ENCODE measurements at places on chromosomes 12 and 14. TPM values are rescaled to one million over a fixed set of nuclear protein-coding genes. Genes with fewer than 3 reads are reported as not detected.

DNA sequence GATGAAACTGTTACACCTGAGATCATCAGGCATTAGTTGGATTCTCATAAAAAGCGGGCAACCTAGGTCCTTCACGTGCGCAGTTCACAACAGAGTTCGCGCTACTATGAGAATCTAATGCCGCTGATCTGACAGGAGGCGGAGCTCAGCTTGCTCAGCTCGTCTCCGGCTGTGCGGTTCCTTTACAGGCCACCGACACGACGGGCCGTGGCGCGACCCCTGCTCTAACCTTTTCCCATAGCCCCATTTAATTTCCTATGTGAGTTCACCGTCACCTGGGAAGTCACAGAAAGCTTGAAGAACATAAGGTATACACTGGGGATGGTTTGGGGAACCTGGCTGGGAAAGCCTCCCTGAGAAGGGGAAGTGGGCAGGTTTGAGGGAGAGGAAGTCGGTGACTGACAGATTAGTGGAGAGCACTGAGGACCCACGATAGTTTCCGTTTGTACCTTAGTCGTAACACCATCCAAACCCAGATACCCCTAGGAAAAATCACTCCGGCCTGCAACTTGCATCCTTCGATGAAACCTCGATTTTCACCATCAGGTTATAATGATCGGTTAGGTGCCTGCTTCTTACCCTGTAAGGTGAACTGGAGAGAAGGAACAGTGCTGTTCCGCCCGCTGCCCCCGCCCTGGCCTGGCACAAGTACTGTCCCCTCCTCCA, 2.8 kb upstream of the AAAS start:
- peak overlapping the region; percentile 95 for H3K27ac ChIP-seq
- H3K27me3 ChIP-seq = no peaks in the 10 kb centered on the region
- DNase-seq = no peak
- peaks cover 74% of the 10 kb centered on the region for H3K4me1 ChIP-seq

GRCh38 chr14:104744484-104744883, 8.5 kb upstream of the SIVA1 start:
- H3K4me3 ChIP-seq = no peak overlapping the region
- no peak overlapping the region for H3K27ac ChIP-seq
- peaks cover 42% of the 10 kb centered on the region for H3K4me1 ChIP-seq
- no peaks in the 10 kb centered on the region for H3K27me3 ChIP-seq
- no peak for DNase-seq

DNA sequence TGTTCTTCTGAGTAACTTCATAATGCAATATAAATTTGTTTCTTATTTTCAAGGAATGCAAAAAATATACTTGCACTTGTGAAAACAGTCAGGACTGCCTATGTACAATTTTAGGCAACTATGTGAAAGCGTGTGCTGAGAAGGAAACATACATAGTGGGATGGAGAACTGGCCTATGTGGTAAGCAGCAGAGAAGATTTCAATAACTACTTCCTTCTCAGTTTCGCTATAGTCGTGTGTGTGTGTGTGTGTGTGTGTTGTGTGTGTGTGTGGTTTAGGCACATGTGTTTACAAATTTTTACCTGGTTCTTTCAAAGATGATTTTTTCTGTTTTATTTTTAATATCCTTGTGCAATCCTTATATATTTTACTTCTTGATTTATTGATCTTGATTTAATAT, 211.8 kb downstream of the LRRK2 start:
- DNase-seq = no peak
- H3K27ac ChIP-seq = no peak overlapping the region
- no peak overlapping the region for H3K4me3 ChIP-seq
- H3K4me1 ChIP-seq = no peaks in the 10 kb centered on the region
- no peaks in the 10 kb centered on the region for H3K27me3 ChIP-seq

DNA sequence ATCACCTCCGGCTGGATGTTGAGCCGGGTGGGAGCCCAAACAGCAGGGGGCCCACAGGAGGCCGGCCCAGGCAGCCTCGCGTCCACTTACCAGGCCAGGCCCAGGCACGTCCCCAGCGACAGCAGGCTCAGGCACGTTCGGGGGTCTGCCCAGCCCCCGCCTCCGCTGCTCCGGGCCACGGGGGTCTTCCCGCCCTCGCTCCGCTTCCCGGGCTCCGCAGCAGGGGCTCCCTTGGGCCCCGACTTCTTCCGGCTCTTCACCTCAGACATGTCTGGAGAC, 216 bp downstream of the IKBIP start:
- H3K27me3 ChIP-seq = no peaks in the 10 kb centered on the region
- peaks cover 38% of the 10 kb centered on the region for H3K4me1 ChIP-seq

The NT5DC3 gene
- total RNA-seq = 32.2 TPM

The HOXC12 gene
- not detected for total RNA-seq

The KLRB1 gene
- total RNA-seq = 0.70 TPM

The SPX gene
- total RNA-seq = not detected

The SPTB gene
- total RNA-seq = 0.13 TPM

All from esophagus squamous epithelium (tissue), 5 donors.